RWPE2 (cell line): ENCODE measurements at places on chromosomes 7 and 10.

DNA sequence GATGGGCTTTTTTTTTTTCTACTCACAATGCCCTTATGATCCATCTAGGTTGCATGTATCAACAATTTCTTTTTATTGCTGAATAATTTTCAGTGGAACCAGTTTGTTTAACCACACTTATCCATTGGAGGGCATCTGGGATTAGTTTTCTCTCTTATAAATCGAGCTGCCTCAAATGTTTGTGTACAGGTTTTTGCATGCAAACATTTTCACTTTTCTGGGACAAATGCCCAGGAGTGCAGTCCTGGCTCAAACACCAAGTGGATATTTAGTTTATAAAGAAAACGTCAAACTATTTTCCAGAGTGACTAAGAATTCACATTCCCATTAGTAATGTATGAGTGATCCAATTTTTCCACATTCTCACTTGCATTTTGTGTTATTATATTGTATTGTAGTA, 313.4 kb downstream of the CXCL12 start:
- DNase-seq, result no peak

DNA sequence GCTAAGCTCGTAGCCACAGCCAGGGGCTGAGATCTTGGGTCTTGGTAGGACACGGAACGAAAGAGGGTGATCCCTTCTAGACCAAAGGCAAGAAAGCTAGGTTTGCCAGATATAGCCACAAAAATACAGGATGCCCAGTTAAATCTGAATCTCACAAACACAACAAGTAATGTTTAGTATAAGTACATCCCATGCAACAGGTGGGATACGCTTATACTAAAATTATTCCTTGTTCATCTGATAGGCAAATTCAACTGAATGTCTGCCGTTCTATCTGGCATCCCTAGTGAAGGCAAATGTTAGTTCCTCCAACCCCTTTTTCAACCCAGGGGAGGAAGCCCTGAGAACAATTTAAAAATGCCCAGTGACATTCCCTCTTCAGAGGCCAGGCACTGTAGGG, 131.1 kb upstream of the MGMT start:
- DNase-seq, result no peak

DNA sequence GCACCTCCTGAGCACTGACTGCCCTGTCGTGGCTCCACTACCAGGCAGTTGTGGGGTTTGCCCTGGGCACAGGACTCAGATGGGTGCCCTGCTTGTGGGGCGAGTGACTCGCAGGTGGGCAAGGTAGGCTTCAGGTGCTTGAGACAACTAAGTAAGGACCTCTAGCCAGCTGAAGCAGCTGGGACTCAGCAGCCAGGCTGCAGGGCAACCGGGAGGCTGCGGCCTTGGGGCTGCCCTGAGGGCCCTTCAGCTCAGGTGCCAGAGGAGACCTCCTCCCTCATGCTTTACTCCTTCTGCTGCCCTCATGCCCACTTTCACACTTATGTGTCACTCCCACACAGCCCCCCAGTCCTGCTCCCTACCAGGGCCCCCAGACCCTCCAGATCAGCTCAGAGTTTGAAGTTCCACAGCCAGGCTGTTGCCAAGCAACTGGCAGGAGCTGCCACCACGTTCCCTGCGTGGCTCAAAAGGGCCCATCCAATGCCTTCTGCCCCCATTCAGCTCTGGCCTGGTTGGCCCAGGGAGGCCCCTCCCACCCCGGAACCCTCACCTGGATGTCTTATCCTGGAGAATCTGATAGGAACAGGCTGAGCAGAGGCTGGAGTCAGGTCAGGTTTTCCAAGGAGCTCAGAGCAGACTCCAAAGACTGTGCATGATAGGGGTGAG, 10.0 kb downstream of the TLX1 start:
- no peak for DNase-seq

DNA sequence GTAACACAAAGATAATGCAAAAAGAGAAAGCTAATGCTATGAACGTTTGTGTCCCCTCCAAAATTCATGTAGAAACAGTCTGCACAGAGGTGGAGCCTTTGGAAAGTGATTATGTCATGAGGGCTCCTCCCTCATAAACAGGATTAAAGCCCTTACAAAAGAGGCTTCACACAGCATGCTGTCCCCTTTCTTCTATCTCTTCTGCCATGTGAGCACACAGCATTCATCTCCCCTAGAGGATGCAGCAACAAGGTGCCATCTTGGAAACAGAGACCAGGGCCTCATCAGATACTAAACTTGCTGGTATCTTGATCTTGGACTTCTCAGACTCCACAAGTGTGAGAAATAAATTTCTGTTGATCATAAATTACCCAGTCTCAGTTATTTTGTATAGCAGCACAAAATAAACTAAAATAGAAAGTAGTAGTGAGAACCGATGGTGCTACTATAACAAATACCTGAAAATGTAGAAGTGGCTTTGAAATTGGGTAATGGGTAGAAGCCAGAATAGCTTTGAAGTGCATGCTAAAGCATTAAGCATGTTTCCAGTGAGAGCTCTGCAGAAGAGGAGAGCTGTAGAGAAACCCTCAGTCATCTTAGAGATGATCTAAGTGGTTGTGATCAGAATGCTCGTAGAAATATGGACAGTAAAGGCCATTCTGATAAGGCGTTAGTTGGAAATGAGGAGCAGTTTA, 108.7 kb downstream of the DNAJC1 start:
- no peak for DNase-seq

DNA sequence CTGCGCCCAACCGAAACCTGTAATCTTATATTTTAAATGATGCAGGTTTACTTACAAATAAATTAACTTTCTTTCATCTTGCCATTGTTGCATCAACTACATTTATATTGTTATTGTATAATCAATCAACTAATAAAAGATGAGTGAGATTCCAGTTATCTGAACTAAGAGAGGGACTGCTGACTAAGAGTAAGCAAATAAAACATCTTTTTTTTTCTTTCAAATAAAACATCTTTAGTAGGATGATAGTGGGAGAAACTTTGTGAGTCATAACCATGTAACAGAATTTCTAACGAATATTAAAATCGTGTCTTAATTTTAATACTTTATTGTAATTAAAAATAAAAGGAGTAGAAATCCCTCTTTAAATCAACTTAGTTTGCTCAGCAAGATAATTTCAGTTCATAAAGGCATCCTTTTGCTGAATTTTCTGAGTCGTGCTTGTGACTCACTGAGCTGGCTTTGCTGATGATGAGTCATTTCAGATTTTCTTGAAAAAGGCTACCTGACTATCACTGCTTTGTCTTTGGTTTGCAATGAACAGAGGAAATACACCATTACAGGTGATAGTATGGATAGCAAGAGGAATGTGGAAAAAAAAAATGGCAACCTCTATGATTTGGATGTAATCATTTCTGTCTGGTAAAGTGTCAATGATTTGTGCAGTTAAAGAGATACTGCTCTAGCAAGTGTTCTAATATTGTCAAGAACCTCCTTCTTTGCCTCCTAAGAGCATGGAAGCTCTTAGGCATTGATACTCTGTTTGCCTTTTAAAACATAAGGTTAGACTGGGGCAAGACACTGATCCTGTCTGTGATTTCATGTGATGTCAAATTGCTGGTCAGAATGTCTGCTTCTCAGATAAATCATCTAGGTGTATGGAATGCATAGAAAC, 119.5 kb downstream of the GPR158 start:
- DNase-seq, result no peak

DNA sequence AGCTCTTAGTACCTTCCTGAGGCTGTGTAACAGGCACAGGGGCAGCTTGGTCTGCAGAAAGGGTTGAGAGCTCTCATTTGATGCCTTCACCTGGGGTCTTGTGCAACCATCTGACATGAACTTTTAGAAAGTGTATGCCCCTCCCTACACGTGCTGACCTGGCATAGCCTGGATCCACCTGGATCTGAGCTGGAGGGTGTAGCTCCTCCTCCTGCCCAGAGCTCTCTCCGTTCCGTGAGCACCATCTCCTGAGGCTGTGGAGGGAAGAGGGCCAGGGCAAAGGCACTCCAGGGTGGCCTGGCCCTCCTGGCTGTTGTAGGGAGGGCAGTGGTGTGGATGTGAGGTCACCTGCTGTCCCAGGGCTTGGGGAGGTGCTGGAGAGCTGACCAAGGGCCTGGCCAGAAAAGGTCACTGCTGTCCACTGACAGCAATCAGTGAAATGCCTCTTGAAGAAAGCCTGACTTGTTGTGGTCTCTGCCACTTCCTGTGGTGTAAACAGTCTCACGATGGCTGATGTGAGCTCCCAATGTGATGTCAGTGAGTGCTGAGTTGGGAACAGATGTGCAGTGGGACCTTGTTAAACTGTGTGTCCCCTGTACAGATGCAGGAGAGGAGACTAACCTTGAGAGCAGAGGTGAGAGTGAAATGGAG, 23.0 kb downstream of the AMZ1 start:
- no peak for DNase-seq
